ENCODE measurements at places on chromosomes 5 and 9. TPM values are rescaled to one million over a fixed set of nuclear protein-coding genes. Genes with fewer than 3 reads are reported as not detected.

- peak; percentile 91 for DNase-seq
These were observed 2.9 kb upstream of the FOXD1 start for GRCh38 chr5:73451224-73452130.

DNA sequence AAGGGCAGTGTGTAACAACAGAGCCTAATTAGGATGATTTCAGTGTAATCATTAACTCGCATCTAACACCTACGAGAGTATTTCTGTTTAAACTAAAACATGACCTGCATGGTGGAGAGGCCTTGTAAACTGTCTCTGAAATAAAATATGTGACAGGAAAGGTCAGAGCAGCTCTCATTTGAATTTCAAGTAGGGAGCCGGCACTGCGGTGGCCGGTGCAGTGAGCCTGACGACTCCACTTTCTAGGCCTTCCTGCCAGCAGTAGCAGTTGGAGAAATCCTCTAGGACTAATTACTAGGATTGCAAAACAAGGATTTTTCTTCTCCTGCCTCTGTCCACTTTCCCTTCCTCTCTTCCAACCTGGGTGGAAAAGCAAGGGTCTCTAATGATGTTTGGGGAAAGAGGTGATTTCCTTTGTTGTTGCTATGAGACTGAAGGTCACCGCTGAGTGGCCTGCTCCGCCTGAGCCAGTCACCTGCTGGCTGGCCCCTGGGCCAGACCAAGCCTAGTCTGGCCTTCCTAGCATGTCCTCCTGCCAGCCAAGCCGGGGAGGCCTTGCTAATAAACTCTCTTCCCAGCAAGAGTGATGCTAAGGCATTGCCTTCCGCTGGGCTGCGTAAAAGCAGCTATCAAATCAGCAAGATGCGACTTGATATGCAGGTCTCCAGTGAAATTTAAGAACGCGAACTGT lies 245.7 kb downstream of the PSAT1 start:
- no peak for DNase-seq

- no peak for DNase-seq
These were observed 146.9 kb downstream of the GOLPH3 start for GRCh38 chr5:32027093-32027716.

- DNase-seq, result peak; percentile 81
These were observed 39.2 kb downstream of the PRUNE2 start for GRCh38 chr9:76866689-76867088.

DNA sequence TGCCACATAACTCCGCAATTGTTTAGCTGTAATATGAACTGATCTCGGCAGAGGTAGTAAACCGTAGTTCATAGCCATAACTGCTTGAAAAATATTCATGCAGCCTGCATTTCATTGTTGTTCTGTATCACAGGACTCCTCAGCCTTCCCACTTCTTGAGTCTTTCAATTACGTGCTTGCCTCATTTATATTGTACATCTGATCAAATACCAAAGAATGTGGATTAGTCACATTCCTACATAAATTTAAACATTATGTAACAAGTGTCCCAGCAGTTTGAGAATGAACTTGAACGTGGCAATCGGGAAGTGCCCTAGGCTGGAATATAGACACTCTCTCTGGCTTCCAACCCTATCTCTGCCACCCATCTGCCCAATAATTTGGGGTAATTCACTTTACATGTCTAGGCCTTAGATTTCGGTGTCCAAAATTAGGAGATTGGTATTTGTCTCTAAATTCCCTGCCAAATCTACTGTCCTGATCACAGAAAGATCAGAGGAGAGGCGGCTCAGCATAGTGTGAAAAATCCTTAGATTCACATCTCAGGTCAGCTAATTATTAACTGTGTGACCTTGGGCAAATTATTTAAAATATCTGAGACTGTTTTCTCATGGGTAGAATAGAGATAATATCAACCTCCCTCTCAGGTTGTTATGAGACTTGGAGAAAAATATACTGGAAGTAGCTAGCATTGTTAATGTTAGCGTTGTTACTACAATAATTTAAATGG lies 215.1 kb upstream of the RFX3 start:
- peak; percentile 43 for DNase-seq

DNA sequence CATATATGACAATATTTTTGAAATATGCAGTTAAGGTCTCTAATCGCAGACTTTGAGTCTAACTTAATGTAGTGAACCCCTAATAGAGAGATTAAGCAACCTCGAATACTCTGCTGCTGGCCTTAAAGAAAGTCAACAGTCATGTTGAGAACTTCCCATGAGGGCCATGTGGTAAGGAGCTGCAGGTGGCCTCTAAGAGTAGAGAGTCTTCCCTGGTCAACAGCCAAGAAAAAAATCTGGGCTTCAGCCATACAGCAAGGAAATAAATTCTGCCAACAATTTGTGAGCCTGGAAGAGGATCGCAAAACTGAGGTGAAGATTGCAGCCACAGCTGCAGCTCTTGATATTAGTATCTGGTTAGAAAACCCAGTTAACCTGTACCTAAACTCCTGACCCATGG lies 935.2 kb upstream of the TYRP1 start:
- DNase-seq, result no peak

DNA sequence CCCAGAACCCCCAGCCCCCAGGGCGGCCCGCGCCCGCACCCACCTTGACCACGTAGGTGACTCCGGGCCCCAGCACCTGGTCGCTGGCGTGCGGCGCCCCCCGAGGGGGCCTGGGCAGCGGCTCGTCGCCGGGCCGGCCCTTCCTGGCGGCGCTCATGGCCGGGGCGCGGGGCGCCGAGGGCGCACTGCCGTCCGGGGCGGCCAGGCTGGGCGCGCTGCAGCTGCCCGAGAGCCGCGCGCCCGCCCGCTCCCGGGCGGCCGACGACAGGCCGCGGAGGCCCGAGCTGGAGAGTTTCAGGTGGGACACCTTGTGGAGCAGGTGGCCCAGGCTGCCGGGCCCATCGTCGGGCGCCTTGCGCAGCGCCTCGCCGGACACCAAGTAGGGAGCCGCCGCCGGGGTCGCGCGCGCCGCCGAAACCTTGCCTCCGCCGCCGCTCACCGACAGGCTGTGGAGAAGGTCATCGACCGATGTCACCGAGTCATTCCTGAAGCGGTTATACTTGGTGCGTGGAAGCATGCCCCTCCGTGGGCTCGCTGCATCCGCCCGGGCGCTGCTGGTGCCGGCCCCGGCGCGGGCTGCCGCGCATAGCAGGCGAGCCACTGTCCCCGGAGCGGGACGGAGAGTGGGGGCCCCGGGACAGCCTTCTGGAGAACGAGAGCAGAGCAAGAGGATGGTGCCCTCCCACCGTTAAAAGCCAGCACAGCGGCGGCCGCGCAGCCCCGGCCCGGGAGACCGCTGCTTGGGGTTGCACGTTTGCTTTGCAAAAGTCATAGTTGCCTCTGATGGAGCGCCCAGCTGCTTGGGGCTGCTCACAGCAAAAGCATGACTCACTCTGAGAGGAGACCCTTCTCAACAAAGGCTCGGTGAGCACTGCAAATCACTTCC lies at the start of gene SHC3:
Gene SHC3 (minus strand): TSS at position 875 of the 886 bp plus-strand sequence. CDS start 358 bp downstream, at position 517.
- peak; percentile 73 for DNase-seq

DNA sequence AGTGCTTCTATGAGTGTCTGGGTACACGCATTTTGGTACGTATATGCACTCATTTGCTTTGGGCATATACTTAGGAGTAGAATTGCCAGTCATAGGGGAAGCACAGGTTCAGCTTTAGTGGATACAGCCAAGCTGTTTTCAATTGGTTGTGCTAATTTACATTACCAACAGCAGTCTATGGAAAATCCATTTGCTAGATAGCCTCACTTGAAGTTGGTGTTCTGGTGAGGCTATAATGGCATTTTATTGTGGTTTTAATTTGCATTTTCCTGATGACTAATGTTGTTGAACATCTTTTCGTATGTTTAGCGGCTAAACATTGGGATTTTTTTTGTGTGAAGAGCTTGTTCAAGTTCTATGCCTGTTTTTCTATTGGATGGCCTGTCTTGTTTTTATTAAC lies 76.8 kb upstream of the ANKH start:
- no peak for DNase-seq

DNA sequence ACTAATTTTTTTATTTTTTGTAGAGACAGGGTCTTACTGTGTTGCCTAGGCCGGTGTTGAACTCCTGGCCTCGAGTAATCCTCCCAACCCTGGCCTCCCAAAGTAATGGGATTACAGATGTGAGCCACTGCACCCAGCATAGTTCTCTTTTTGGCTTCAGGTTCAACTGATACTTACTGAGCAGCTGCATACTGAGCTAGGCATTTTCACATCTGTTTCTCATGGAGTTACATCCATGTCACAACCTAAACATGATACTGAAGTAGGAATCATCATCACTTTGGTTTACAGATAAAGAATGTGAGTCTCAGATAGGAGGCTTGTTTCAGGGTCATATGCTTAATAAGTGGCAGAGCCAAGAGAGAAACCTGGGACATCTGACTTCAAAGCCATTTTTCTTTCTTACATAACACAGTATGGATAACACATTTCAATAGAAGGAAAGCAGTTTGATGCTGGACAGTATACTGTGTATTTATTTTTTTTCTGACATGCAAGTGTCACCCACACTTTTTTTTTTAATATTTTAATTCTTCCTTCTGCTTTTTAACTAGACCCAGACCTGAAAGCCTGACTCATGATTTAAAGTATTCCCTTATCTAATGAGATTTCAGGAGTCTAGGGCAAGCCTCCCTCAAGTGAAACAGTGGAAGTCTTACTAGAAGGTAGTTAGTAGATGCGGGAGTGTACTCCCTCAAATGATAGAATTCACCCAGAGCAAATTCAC lies 90.8 kb downstream of the HACD4 start:
- peak; percentile 8 for DNase-seq

DNA sequence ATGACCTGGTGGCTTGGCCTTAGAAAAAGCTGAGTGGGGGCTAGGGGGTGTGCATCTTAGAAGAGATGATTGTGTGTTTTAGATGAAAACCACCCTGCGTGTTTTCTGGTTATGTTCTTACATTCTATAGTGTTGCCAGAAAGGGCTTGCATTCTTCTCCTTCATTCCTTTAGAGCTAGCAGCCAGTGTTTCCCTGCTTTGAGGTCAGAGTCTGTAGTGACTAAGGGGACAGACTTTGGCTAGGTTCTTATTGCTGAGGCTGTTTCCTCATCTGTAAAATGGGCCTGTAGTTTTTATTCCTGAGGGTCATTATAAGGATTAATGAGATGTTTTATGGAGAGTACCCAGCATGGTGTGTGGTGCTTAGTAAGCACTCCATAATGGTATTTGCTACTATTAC lies 6.4 kb downstream of the MAST4 start:
- no peak for DNase-seq

Gene GGTA1
- not detected for total RNA-seq

Gene FOXD1
- total RNA-seq, result 17.0 TPM

Gene IRGM
- not detected for total RNA-seq

Gene CSNK1A1
- total RNA-seq, result 497 TPM
